ENCODE measurements at places on chromosomes 1 and 21.

- DNase-seq = no peak
Observed at GRCh38 chr1:220371324-220371723, 99.1 kb upstream of the RAB3GAP2 start.

- peak; percentile 50 for DNase-seq
Observed at GRCh38 chr1:32981003-32981901, 16.6 kb upstream of the RNF19B start.

- DNase-seq = no peak
Observed at GRCh38 chr1:46408356-46409062, 14.4 kb downstream of the FAAH start.

DNA sequence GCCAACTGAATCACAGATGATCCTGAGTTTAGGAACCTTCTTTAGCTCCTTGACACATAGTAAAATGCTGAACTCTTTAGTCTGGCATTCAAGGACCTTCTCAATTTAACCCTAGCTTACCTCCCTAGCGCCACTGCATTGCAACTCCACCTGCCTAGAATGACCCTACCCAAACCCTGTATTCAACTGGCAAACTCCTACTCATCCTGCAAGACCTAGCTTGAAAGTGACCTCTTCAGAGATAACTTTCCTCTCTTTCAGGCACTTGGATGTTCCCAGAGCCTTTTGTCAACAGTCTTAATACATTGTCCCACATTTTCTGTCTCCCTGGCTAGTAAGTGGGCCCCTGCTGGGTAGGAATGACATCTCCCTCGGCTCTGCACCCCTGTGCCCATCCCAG lies 19.7 kb downstream of the TRIM62 start:
- DNase-seq = no peak

DNA sequence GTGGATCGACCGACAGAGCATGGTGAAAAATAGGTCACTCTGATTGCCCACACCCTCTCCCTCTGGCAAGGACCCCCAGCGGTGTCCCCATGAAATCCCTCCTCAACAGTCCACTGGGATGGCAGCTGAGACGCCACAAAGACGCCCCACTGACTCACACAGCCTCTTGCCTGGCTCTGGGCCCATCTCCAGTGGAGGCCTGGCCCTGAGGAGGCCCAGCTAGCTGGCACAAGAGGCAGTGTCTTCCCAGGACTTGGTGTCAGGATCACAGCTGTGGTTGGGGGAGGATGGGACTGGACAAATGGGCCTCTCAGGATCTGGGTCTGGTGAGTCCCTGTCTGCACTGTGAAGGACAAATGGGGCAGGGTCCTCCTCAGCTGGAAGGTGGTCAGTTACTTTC lies 4.6 kb downstream of the ALX3 start:
- DNase-seq = no peak

DNA sequence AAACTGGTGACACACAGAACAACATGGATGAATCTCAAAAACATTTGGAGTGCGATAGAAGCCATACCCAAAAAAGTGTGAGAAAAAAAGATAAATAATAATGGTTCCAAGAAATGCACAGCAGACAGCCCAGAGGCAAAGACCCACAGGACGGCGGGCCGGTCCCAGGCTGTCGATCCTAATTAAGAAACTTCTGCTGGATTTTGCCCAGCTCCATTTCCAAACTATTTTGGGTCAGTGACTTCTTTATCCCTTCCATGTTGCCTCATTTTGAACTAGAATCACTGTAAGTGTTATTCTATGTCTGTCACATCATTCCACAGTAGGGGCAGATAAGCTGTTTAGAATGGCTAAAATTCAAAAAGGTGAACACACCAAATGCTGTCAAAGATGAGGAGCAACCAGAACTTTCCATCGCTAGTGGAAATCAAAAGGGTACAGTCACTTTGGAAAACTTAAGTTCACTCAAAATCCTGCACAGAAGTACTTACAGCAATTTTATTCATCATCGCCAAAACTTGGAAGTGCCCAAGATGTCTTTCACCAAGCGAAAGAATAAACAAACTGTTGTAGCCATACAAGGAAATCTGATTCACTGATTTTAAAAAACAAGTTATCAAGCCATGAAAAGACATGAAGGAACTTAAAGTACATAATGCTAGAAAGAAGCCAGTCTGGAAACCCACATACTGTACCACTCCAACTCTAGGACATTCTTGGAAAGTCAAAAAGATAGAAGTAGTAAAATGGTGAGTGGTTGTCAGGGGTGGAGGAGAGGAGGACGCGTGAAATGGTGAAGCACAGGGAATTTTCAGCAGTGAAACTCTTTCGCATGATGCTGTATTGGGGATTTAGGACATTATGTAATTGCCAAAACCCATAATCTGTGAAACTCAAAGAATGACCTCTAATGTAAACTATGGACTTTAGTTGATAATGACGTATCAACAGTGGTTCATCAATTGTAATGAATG lies 7.5 kb downstream of the NBPF1 start:
- no peak for DNase-seq

DNA sequence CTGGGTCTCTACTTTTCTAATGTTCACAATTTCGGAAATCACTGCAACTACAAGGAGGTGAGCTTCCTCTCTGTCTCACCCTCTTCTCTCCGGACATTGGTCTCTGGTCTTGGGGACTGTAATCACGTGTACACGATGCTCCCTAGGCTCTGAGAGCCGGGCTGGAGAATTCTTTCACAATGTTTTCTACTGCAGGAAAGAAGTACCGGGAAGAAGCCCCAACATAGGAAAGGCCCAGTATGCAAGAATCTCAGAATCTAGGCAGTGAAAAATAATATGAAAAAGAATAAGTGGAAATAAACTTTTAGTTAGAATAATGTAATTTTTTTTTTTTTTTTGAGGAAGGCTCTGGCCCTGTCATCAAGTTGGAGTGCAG lies 13.5 kb upstream of the HJV start:
- no peak for DNase-seq

DNA sequence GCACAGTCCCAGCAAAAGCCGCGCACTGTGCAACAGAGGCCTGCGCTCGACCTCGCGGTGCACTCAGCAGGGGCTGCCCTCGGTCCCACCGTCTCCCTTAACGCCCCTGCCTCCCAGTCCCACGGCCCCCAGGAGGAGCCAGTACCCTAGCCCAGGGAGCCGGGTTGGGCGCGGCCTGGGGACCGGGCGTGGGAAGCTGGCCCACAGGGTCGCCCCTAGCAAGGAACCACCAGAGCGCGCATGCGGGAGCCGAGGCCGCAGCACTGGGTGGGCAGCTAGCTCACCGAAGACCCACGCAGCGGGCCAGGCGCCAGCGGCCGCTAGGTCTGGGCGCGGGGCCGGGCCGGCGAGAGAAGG lies 21.6 kb upstream of the ZNF678 start:
- DNase-seq = no peak

DNA sequence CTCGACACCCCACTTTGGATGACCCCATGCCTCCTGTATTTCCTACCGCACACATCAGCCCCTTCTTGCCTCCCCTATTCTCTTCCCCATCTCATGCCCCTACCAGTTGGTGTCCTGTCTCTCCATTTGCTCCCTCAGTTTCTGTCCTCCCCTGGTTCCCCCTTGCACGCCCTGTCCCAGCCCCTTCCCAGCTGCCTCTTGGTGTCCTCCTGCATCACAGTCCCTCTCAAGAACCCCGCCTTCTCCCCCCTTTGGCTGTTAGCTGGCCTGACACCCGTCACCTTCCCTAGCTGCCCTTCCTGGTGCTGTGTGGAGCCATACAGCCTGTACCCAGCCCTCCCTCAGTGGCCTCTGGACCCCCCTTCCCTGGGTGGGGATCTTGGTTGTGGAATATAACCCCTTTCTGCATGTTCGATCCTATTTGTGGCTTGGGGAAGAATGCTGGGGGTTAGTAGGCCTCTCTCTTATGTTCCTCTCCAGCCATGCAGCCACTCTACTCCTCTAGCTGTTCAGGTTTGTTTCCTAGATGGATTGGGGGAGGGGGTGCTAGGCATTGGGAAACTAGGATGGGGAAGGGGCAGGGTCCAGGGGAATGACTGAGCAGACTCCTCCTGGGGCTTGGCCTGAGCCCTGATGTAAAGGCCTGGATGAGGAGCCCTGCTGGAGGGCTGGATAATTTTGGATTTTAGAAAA lies 41.4 kb upstream of the NFASC start:
- no peak for DNase-seq

- no peak for DNase-seq
Observed at GRCh38 chr1:9009438-9010370, 16.5 kb downstream of the SLC2A7 start.

- DNase-seq = no peak
Observed at GRCh38 chr1:208081972-208082371, 162.2 kb downstream of the PLXNA2 start.

GRCh38 chr1:8374812-8375211 lies 56.9 kb downstream of the SLC45A1 start:
- no peak for DNase-seq

- DNase-seq = no peak
Observed at GRCh38 chr1:2637442-2638145, 4.8 kb upstream of the MMEL1 start.

DNA sequence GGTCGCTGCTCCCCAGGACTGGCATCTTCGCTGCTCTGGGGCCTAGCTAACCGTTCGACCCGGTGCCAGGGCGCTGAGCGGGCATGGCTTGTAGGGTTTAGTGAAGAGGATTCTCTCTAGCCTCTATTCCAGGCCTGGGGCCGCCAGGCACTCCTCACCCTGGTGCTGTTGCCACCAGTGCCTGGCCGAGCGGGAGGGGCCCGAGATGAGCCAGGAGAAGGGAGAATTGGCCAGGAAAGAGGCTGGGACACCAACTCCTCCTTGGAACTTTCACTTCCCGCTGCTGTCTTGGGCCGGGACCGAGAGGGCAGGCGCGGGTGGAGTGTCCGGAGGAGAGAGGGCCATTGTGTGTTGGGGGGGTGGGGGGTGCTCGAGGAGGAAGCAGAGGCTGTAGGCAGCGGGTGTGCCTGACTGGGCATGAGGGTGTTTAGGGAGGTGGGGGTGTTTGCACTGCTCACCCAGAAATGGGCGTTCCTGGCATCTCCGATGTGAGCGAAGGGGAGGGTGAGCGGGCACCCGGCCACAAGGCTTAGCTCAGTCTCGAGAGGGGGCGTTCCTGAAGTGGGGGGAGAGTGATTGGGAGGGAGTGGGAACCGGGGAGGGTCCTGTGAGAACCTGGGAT lies 772 bp downstream of the ADAM15 start:
- DNase-seq = peak; percentile 27

- DNase-seq = no peak
Observed at GRCh38 chr1:66642992-66643391, 109.0 kb downstream of the SGIP1 start.

DNA sequence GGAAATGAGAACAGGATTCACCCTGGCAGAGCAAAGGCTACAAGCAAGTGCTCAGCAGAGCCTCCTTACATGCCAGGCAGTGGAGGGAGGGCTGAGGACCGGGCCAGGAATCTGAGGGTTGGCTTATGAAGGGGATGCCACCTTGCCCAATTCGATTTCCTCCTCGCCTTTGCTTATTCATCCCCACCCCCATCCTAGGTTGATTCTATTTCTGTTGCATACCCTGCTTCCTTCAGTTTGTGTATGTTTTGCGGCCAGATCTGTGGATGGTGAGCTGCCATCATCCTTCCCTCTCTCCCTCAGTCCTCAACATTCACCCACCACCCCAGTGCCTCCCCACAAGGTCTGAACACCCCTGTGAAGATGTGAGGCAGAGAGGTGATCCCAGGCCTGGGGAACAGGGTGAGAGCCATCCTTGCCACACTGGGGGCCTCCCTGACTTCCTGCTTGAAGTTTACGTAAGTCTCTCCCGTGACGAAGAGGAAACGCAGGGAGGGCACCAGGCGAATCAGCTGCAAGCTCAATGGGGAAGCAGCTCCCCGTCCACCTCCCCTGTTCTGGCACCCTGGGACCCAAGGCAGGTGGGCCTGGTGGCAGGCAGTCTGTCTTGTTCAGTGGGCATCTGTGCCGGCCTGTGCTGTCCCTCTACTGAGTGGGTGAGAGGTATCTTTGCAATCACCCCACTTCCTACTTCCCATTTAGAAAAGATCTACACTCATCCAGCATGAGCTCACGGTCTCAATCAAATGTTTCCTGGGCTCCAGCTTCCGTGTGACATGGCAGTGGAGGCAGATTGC lies 50.6 kb upstream of the CNTN2 start:
- no peak for DNase-seq

- DNase-seq = no peak
Observed at GRCh38 chr1:225498549-225499136, 70.8 kb upstream of the LBR start.

DNA sequence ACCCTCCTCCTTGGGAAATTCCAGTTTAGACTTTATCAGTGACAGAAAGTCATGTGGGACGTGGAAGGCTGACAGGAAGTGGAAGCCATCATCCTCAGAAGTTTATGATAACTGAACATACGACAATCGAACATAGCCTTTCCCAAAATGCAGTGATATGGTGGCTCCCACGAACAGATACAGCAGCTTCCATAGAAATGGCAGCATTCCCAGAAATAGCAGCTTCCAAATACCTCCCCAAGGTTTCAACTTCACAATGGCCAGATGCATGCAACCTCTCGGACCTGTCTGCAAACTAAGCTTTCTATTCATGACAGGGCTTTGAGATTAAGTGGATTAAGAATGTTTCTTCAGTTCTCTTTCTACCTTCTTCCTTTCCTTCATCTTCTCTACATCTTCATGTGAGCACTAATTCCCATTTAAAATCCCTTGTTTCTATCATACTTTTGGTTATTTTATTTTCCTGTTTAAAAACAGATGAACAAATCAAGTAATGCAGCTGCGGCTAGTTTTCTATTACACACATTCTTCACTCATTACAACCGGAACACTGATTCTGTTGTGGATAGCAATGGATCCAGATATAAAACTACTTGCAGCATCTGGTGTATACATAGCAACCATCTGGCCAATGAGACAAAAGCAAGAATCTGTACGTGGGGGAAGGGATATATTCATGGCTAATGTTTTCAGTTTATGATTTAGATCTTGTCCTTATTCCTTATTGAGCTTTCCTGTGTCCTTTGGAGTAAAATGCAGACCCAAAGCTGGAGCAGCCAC lies 304.8 kb downstream of the BRINP3 start:
- DNase-seq = no peak

GRCh38 chr1:117565745-117566455 lies 39.9 kb upstream of the TENT5C start:
- DNase-seq = no peak

DNA sequence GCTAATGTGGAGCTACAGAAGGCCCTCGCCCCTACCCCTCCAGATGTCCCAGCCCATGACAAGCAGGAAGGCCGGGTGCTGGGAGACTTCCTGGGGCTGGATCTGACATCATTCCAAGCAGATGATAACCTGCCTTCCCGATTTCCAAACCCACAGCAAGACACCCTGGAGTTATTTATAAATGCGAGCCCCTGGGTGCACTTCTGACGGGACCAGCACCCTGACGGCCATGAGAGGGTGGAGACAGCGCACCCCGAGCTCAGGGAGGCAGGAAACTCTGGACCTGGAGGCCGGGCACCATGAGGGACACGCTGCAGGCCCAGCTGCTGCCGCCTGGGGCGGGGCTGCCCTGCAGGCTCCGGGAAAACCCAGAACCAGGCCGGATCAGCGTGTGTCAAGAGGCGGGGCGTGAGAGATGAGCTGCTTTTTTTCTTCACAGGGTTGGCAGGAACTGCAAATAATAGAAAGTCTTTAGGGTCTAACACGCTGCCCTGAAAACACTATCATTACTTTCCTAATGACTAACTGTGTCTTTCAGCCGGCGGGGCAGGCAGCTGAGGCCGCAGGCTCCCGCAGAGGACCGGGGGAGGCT lies 2.5 kb upstream of the PCBP3 start:
- no peak for DNase-seq

Data from activated effector memory CD4-positive, alpha-beta T cell treated with Interleukin-2 at 50 U/mL for 16 hours (primary cell).